ENCODE measurements at places on chromosomes 5 and 9.

DNA sequence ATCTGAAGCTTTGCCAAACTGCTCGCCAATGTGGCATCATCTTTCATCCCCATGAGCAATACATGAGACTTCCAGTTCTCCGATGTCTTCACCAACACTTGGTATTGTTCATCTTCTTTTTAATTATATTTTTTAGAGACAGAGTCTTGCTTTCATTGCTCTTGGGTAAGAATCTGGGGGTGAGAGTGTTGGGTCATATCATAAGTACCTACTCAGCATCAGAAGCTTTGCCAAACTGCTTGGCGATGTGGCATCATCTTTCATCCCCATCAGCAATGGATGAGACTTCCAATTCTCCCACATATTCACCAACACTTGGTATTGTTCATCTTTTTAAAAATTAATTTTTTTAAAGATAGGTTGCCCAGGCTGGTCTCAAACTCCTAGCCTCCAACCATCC is 30.9 kb upstream of the ZDHHC11B start:
- no peak for DNase-seq

DNA sequence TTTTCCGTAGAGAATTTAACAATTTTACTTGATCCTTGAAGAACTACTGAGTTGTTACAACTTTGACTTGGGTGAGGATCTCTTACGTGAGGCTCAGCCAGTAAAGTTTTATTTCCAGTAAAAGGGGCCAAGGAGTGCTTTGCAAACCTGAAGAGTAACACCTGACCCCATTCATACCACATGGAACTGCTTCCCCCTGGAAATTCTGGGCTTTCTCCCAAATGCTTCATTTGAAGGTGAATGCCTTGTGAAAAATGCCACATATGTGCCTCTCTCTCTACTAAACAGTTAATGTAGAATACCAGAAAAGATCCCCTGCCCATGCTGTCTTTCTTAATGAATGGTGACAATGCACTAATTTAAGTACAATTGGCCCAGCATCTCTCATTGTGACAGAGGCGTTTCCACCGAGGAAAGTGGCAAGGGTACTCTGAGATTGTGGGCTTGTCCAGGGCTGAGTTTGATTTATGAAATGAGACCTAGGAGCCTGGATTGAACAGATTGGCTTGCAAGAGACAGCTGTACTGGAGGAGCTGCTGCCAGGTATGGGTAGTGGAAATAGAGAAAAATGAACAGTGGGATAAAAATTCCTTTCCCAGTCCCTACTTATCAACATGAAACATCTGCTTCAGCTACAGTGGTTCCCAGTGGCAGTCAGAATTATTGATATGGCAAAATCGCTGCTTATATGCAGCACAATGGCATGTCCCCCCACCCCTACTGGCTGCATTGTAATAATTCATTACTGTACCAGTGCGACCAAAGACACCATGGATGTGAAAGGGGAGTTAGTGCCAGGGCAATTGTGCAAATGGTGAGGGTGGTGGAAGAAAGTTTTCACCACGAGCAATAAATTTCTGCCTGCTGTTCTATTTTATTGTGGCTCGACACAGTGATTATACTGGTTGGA is 843.7 kb upstream of the WWC1 start:
- DNase-seq = no peak

GRCh38 chr9:130064621-130065020 is 10.9 kb downstream of the GPR107 start:
- no peak for DNase-seq

DNA sequence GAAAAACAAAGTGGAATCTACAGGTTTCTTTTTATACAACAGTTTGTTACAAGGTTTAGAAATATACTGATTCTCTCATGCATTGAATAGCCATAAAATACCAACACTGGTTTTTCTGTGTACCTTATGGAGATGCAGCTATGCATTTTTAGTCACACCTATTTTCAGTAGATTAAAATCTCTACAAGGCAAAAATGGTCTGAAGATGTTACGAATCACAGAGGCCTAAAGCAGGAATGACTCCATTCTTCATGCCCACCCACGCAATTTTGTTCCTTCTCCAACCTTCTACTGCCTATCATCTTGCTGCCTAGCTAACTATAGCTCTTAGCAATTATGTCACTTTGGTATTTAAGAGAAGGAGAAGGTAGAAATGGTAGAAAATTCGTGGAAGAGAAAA is 9.9 kb downstream of the PLK2 start:
- DNase-seq = no peak

Measured in DMS79 treated with DMSO at 0.1 percent for 48 hours (cell line).